ENCODE measurements at places on chromosomes 3 and 15.

- DNase-seq = no peak
Measured at GRCh38 chr3:113601240-113601639, 68.9 kb downstream of the SIDT1 start.

- peak; percentile 94 for DNase-seq
Measured at GRCh38 chr15:42595626-42596240, 20.3 kb downstream of the STARD9 start.

- DNase-seq = no peak
Measured at GRCh38 chr3:89245612-89246011, 138.2 kb downstream of the EPHA3 start.

GRCh38 chr15:40789999-40790398 is 16.9 kb upstream of the ZFYVE19 start:
- DNase-seq = no peak

- DNase-seq = no peak
Measured at GRCh38 chr15:45442507-45443135, 64.3 kb upstream of the GATM start.

DNA sequence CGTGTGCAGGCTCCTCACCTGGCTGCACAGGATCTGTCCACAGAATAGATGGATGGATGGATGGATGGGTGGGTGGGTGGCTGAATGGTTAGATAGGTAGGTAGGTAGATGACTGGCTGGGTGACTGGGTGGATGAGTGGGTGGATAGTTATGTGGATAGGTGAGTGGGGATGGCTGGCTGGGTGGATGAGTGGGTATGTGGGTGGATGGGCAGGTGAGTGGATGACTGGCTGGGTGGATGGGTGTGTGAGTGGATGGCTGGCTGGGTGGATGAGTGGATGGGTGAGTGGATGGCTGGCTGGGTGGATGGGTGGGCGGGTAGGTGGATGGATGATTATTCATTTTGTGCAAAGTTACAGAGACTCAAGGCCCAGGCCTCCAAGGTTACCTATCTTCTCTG is 172.9 kb upstream of the CTDSPL start:
- no peak for DNase-seq

DNA sequence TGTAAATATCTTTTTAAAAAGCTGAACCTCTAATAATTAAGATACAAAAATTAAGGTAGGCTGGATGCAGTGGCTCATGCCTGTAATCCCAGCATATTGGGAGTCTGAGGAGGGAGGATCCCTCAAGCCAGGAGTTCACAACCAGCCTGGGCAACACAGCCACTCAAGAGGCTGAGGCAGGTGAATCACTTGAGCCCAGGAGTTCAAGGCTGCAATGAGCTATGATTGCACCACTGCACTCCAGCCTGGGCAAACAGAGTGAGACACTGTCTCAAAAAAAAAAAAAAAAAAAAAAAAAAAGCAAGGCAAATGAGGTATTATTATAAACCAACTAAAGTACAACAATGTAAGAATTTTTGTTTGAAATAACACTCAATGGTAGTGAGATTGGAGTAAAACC is 47.6 kb downstream of the EFHB start:
- no peak for DNase-seq

DNA sequence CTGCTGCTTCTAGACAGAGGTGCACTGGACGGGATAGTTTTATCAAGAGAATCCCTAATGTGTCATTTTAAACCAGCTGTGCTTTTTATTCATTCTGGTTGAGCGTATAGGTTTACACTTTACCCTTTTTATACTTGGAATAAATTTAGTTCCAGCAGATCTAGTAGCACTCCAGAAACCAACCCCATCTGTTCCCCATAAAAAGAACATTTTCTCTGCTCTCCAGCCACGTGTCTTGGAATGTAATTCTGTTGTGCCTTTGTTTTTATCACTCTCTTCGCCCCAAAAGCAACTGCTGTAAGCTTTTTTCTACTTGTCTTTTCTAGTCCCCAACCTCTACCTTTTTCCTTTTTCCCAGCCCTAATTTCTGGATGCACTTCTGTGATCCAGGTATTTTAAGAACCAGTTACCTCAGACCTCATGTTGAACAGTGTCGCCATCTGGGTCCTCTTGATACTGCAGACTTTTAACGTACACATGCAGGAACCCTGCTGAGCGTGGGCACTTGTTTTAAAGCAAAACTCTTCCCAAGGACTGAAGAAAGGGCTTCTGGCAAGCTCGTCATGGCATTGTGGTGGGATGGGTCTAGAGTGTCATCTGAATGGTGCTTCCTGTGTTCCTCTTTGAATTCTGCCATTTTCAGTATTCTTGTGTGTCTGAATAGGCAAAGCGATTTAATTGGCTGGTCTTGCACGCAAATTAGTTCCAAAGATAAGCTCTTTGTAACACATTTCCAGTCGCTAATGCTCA is 5.7 kb upstream of the EXOG start:
- DNase-seq = no peak

GRCh38 chr3:28316226-28316625 is 32.3 kb upstream of the ZCWPW2 start:
- no peak for DNase-seq

DNA sequence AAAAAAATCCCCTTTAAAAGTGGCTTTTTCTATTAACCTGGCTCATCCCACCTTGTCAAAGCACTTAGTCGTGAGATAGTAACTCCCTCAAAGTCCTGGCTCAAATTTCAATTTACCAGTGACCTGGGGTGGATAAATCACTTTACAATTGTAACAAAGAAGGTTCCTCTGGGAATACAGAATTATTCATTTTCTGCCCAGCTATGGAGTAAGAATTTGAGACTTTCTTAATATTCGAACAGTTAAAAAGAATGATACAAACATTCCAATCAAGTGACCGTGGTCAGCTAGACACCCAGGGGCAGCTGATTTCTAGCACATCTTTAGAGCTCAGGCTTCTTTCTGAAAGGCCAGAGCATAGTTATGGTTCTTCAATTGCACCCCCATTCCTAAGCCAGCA is 291.0 kb upstream of the TGFBR2 start:
- no peak for DNase-seq

DNA sequence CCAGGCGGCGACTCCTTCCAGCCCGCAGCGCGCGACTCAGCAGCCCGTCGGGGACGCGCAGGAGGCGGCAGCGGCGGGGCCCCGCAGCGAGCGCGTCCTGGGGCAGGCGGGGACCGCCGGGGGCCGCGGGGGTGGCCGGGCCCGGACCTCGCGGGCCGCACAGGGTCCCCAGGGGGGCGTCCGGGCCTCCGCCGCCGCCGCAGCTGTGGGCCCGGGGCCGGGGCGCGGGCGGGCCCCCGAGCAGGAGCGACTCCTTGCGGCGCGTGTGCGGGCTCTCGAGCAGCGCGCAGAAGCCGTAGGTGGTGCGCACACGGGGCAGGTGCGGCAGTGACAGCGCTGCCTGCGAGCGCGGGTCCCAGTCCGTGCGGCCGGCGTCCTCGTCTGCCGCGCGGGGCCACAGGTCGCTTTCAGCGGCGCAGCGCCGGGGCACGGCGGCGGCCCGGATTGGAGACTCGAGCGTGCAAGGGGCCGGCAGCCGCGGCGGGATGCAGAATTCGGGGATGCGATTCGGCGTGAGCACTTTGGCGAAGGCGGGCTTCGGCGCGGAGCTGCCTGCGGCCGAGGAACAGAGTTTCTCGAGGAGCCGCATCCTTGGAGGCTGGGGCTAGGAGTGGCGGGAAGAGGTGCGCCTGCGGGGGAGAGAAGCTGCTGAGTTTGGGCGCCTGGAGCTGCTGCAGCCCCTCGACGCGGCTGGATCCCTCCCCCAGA is 535 bp downstream of the C2CD4B start:
- DNase-seq = no peak

DNA sequence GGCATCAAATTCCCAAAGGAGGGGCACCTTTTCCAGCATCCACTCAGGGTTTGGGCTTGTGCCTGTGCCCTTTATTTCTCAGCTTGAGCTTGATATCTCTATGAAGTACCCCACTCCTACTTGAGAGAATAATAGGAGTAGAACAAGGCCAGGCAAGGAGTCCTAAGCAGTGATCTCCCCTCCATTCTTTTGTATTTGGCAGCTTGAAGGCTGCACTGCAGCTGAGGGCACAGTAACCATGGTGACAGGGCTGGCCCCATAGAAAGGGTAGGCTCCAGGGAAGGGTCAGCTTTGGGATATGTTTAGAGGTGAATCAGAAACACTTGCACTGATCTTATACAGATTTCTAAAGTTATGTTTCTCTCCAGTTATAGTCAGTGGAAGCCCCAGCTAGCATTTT is 145.4 kb upstream of the SLC24A5 start:
- DNase-seq = no peak

DNA sequence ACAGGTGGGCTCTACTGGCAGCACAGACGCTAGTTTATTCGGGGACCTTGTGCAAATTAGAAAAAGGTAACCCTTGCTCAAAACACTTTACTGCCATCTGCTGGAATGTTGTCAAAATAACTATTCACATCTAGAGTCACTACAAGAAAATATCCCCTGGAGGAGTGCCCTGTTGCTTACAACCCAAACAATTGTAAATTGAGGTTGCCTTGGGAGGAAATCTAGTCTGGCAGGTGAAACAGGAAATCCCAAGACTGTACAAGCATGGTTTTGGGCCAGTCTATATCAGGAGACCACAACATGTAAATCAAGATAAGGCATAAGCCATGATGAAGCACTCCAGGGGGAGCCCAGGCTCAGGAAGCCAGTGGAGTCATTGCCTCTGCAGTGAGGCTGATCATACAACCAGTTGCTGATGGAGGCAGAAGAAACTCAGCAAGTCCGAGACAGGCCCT is 136.8 kb upstream of the ACP3 start:
- DNase-seq = peak; percentile 44

- no peak for DNase-seq
Measured at GRCh38 chr3:150765949-150766720, 3.2 kb upstream of the SIAH2 start.

DNA sequence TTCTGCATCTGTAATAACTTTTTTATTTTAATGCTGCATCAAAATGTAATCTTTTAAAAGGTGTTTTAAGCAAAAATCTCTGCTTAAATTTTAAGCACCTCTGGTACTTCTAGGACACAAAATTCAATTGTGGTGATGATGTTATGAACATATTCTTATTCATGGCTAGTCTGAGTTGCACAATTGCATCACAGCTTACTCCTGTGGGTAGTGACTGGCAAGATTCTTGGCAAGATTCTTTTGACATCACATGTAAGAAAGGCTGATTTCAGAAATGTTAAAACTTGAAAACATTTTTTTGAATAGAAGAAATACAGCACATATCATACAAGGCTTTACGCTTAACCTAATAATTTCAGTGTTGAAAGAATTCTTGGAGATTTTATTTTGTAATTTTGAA is 35.7 kb downstream of the IQCH start:
- no peak for DNase-seq

DNA sequence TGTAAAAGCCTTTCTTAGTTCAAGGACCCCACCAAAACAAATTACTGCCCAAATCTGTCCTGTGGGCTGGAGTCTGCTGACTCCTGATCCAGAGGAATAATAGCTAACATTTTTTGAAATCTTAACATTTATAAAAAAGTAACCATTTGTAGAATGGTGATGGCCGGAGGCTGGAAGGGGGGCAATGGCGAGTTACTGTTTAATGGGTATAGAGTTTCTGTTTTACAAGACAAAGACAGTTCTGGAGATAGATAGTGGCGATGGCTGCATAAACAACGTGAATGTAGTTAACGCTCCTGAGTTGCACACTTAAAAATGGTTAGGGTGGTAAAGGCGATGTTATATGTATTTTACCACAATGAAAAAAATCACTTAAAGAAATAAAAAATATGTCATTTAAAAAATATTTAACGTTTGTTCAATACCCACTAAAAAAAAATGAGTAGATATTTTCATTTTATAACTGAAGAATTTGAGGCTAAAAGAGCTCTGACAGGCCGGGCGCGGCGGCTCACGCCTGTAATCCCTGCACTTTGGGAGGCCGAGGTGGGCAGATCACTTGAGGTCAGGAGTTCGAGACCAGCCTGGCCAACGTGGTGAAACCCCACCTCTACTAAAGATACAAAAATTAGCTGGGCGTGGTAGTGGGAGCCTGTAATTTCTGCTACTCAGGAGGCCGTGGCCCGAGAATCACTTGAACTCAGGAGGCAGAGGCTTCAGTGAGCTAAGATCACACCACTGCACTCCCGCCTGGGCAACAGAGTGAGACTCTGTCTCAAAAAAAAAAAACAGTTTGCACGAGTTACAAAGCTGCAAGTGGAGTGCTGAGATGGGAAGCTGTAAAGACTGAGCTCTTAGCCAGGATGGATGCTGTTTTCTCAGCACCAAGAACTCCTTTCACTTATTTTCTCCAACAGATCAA is 37.6 kb downstream of the IGF2BP2 start:
- DNase-seq = no peak

- DNase-seq = peak; percentile 49
Measured at GRCh38 chr3:94106268-94106667, 43.4 kb downstream of the NSUN3 start.

DNA sequence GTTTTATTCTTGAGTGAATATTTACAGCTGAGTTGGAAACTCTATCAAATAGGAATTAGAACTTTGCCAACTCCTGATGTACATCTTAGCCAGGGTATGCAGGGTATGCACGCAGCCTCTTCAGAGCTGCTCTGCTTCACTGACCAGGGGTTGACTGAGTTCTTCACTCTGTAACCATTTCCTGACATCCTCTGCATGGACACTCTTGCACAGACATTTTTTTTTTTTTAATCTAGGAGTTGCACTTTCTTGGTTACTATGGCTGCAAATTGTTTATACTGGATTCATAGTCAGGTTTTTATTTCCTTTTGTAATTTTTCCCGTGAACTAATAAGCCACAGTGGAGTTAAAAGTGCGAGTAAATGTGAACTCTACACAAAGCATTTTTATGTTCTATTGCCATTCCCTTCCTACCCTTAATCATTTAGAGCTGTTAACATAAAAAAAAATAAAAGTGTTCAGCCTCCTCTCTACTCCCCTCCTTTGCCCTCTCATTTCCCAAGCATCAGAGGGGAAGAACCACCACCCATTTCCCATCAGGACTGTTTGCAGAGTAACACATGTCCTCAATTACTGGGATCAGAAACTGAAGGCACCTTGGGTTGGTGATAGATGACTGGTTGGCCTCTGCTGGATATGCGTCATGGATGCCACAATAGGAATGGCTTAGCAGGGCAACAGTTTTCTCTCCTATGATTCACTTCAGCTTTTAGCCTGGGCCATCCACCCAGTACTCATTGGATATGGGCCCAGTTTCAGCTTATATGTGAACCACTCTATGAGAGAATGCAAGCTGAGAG is 54.0 kb downstream of the DUT start:
- DNase-seq = peak; percentile 55

DNA sequence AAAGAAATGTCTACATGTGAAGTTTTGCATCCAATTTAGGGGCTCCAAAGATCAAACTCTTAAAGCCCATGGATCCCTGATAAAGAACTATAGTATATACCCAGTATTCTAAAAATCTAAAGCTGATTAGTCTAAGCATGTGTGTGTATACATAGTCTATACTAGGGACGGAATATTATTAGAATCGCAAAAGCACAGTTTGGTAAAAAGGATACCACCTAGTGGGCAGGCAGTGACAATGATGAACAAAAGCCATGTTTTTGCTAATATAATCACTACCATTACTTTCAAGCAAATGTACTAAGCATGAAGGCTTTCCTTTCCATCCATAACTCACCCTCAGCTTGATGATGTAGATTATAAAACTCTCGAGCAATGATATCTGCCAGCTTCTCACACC is 16.5 kb downstream of the POLQ start:
- DNase-seq = no peak
